Stimulated activated CD8-positive, alpha-beta memory T cell treated with anti-CD3 and anti-CD28 coated beads, Interleukin-15, amount 100 ng/mL, for 48 hours (primary cell): ENCODE measurements at places on chromosomes 3 and 15.

DNA sequence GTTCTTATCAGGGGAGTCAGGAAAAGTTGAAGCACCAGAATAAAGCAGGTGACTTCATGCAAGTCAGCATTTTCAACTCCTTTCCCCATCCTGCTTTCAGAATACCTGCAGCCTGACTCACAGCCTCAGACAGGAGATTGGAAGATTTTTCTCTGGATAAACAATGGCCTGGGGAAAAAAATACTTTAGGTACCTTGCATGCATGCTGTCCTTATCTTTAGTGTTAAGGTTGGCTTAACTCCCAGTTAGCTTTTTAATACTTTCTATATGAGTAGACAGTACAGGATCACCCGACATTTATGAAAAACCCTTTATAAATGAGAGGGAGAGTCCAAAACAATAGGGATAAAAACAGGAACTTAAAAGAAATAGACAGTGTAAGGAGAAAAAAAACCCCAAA, 53.6 kb downstream of the PAK2 start:
- DNase-seq = no peak

DNA sequence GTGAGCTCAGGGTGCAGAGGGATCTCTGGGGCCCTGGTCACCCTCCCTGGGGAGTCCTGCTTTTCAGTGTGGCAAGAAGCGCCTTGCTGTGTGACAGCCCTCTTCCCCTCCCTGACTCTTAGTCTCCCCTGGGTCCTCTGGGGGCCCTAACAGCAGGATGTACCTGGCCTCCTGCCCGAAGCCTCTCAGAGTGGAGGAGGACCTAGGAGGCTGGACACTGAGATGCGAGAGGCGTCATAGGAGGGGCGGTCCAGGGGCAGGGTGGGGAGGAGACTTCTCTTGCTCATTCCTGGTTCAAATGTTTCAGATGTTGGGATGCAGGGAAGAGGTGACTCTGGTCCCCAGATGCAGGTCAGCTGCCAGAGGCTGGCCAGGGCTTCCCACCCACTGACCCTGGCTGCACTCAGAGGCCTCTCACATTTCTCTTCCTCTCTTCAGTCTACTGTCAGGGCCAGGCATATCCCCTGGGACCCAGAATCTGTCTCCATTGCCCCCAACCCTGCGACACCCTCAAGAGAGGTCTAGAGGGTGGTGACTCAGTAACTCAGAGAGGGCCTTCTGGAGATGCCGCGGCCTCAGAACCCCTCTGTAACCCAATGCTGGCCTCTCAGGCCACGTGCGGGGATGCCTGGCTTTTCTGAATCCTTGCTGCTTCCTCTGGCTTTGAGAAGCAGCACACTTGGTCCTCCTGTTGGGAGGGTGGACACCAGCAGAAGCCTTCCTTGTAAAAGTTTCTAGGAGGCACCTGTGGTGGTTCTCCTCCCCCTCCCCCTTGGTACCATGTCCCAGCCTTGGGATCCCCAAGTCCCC, 25.9 kb downstream of the SNX33 start:
- DNase-seq = no peak

GRCh38 chr3:66386011-66386924, 114.6 kb downstream of the LRIG1 start:
- DNase-seq = no peak

DNA sequence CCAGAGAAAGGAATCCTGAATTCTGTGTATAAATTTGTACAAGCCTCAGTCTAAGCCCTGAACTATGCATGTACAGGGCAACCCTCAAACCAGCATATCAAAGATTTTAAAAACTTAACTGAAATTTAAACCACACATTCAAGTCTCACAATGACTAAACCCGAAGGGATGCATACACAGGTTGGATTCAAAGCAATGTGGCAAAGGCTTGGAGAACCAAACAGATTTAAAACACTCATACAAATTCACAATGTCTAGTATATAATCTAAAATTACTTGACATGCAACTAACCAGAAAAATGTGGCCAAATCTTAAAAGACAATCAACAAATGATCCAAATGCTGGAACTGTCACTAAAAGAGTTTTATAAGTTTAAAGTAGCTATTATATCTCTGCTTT, 36.4 kb downstream of the CEP152 start:
- DNase-seq = no peak

DNA sequence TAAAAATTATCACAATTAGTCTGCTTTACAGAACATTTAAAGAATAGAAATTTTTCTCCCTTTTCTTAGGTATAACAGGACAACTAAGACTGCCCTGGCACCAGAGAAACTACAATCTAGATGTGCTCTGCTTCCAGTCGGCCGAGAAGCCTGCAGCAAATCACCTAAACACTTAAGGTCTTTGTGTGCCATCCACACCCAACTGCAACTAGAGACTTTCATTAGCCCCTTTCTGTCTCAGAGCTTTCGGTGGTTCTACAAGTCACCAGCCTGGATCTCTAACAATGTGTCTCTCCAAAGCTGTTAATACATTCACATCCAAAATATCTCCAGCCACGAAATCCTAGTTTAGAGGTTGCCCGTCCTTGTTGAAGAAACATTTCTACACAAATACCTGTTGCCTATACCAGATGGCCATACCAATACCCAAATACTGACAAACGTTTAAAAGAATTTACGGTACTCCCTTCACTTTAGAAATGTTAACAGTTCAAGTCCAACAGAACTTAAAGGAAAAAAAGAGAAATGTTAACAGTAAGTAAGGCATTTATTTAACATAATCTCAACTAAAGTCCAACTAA, 6.7 kb downstream of the PRC1 start:
- no peak for DNase-seq

GRCh38 chr3:151635905-151636304, 97.8 kb upstream of the AADACL2 start:
- DNase-seq = no peak
